CD8-positive, alpha-beta memory T cell (primary cell): ENCODE measurements at places on chromosomes 6 and 20. TPM values are rescaled to one million over a fixed set of nuclear protein-coding genes. Genes with fewer than 3 reads are reported as not detected.

The TRIM10 gene
- total RNA-seq = not detected

- DNase-seq = peak; percentile 82
Observed at GRCh38 chr6:26031595-26032339, 55.5 kb upstream of the HFE start.

DNA sequence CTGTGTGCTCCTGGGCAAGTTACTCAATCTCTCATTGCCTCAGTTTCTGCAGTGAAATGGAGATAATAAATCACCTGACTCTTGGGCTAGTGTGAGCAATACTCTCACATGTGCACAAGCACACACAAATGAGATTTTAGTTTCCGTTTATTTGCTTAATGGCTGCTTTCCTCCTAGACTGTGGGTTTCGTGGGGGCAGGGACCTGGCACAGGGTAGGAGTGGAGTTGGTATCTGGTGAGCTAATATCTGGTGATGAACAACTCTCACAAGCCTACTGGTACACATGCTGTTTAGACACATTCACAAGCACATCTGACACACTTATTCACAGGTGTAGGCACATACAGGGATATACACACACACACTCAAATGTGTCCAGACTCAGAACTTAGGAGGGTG, 73.8 kb downstream of the TOX2 start:
- no peak for DNase-seq

GRCh38 chr6:121335087-121336008, 1.1 kb upstream of the TBC1D32 start:
- DNase-seq = no peak

The OR2H2 gene
- total RNA-seq = not detected

DNA sequence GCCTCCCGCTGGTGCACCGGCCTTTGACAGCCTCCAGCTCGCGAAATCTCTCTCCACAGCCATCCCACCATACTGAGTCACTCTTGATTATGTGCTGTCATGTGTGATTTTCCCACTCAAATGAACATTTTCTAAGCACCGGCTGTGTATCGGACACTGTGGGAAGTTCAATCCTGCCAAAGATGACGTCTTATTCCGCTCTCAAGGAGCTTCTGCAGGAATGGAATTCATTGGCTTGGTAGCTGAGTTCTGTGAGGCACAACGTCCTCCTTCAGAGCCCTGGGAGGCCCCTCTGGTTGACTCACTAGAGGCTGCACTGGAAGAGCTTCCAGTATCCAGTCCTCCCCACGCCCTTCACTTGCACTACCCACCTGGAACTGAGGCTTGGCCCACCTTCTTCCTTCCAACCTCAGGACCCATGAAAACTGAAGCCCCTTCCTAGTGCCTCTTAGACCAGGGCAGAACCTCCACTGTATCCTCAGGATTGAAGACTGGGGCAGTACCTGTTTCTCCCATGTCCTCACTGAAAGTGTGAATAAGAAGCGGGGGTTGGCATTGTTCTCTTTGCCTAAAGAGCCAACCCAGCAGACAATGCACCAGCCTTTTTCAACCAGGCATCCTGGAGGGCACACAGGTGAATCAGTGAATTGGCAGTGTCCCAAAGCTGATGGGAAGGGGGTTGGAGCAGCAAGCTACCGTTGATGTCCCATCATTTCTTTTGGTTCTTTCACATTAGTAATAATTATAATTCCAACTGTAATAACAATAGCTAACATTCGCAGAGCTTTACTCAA, 1.7 kb downstream of the UNC5CL start:
- no peak for DNase-seq

The HLA-F gene
- total RNA-seq = 242 TPM

- DNase-seq = no peak
Observed at GRCh38 chr20:32898729-32899128, 40.0 kb downstream of the EFCAB8 start.
